ENCODE measurements at places on chromosomes 6 and 20. TPM values are rescaled to one million over a fixed set of nuclear protein-coding genes. Genes with fewer than 3 reads are reported as not detected.

DNA sequence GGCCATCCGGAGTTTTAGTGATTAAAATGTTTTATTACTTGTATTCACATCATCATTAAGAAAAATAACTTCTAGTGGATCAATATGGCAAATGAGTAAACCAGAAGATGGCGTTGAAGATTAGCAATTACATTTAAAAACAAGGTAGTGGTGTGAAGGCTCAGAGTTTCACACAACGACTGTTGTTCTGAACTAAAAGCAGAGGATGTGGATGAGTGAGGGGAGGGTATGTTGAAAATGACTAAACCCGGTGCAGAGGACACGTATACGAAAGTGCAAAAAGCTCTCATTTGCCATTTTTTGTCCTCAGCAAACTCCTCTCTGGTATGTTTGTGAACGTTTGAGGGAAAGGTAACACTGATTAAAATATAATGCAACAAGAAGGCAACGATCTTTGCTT lies 1.9 kb upstream of the IRF4 start:
- DNase-seq, result no peak

Gene KIF25
- total RNA-seq, result not detected

DNA sequence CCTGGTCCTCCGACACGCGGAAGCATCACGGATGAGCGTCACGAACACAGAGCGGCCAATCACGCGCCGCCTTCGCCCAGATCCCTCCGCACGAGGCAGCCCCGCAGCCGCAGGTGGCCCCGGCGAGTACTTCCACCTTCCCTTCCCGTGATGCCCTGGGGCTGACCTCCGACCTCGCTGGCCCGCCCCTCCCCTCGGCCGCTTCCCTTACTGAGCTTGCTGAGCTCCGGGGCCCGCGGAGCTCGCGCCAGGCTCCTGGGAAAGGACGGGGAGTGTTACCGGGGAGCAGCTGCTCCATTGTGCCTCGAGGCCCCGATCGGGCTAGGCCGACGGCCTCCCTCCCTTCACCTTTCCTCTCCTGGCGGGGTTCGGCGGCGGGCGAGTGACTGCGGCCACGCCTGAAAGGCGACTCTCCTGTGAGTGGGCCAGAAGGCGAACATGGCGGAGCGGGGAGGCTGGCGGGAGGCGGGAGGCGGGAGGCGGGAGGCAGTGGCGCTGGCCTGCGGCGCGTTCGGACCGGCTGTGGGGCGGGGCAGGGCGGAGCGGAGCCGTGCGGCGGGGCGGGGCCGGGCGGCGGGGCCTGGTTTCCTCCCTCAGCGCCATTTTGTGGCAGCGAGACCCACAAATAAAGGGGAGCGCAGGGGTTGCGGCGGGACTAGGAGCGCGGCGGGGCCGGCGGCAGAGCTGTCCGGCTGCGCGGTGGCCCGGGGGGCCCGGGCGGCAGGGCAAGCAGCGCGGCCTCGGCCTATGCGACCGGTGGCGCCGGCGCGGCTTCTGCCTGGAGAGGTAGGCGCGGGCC lies at the start of gene WTAP:
WTAP (plus strand) TSS at position 589 of the 799 bp plus-strand sequence. CDS start 8,760 bp downstream, outside the sequence.
- DNase-seq, result peak; percentile 62

- DNase-seq, result no peak
Measured at GRCh38 chr6:11429577-11429976, 108.0 kb upstream of the TMEM170B start.

DNA sequence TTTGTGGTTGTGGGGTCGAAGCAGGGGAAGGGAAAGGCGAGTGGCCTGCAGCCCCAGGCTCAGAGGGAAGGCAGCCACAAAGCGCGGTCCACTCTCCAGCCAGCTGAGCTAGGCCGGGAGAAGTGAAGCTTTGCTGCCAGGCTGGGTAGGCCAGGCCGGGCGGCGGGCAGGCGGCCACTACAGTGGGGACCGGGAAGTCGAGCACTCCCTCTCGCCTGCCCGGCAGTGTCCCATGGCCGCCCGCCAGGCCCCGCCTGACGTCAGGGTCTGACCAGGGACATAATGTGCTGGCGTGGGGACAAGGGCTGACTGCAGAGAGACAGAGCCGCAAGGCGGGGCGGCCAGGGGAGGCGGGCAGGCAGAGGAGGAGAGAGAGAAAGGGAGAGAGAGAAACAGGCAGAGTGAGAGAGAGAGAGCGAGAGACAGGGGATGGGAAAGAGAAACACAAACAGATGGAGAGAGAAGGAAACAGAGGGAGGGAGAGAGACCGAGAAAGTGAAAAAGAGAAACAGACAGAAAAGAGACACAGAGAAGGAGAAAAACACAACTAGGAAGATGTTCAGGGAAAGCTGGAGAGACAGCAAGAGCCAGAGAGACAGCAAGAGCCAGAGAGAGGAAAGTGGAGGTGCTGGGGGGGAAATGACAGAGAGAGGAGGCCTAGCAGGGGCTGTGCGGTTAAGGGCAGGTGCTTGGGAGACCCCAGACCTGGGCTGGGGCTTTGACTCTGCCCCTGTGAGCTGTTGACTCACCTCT lies 94.5 kb upstream of the PTPN1 start:
- peak; percentile 99 for DNase-seq

Measured in thoracic aorta (tissue), 2 donors.